GM23248 (cell line): ENCODE measurements at places on chromosomes 7 and 10. TPM values are rescaled to one million over a fixed set of nuclear protein-coding genes. Genes with fewer than 3 reads are reported as not detected.

- no peak overlapping the region for H3K4me3 ChIP-seq
- H3K36me3 ChIP-seq = peaks cover 81% of the 10 kb centered on the region
These were observed 52.6 kb downstream of the GTF2I start for GRCh38 chr7:74709880-74710671.

GRCh38 chr7:112366886-112367285, 83.4 kb upstream of the IFRD1 start:
- DNase-seq = no peak
- no peaks in the 10 kb centered on the region; the same call in 1 of the 2 replicates for H3K27me3 ChIP-seq
- no peak overlapping the region for H3K4me3 ChIP-seq
- H3K36me3 ChIP-seq = no peaks in the 10 kb centered on the region
- H3K4me1 ChIP-seq = no peaks in the 10 kb centered on the region

DNA sequence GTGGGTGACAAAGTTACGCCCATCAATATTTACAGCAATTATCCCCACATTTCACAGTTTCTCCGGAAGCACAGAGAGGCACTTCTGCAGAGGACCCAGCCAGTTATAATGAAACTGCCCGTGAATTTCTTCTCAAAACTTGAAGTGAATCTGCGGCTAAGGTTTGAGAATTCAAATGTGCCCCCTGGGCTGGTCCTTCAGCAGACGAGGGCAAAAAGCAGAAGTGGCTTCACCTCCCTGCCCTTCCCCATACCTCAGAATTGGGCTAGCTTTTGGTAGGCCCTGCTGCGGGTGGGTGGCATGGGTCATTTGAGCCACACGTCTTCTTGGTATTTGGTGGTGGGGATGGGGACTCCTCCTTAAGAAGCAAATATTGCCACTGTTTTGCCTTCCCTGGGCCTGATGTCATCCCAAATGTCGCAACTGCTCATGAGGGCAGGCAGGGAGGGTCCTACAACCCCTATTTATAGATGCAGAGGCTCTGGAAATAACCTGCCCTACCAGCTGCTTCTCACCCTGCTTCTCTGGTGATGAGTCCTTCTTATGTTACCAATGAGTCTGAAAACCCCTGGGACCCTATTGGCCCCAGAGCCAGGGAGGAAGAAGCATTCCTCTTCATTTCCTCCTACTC, 16.6 kb upstream of the WDFY4 start:
- no peaks in the 10 kb centered on the region for H3K4me1 ChIP-seq
- no peaks in the 10 kb centered on the region for H3K36me3 ChIP-seq
- no peak overlapping the region for H3K4me3 ChIP-seq
- no peak overlapping the region for H3K27ac ChIP-seq
- DNase-seq = no peak

The NAT16 gene
- not detected in 2 replicates for polyA plus RNA-seq

DNA sequence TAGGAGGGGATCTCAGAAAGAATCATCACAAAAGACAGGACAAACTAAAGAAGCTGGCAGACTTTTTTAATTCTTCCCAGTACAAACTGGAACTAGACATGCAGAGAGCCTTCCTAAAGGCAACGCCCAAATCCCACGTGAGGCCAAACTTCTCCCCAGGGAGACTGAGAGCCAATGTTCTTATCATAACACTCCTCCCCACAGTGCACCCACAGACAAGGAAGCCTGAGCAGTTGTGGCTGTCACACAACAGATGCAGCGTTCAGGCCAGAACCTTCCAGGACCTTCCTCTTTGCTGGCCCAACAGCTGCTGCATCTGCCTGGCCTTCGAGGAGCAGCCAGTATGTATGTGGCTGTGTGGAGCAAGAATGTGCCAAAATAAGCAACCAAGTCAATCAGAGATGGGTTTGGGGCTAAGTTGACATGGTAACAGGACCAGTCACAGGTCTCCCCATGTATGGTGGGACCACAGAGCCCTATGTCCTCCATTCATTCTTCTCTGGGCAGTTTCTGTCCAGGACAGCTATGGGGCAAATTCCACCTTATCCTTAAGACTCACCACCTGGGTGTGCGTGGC, 34.9 kb downstream of the SRPK2 start:
- peak; percentile 72 for DNase-seq
- peak overlapping the region; percentile 95 for H3K27ac ChIP-seq
- H3K4me1 ChIP-seq = peaks cover 37% of the 10 kb centered on the region
- H3K27me3 ChIP-seq = no peaks in the 10 kb centered on the region
- no peak overlapping the region for H3K4me3 ChIP-seq
